ENCODE measurements at places on chromosomes 16 and 17.
A peak's percentile ranks its signal among the peaks of the same experiment; 100 is the strongest.

- no peak for DNase-seq
Measured at GRCh38 chr16:17278988-17279387, 191.8 kb downstream of the XYLT1 start.

- no peak for DNase-seq
Measured at GRCh38 chr16:85123891-85124635, 11.8 kb upstream of the CIBAR2 start.

- no peak for DNase-seq
Measured at GRCh38 chr17:70674061-70674460, 504.7 kb downstream of the KCNJ2 start.

DNA sequence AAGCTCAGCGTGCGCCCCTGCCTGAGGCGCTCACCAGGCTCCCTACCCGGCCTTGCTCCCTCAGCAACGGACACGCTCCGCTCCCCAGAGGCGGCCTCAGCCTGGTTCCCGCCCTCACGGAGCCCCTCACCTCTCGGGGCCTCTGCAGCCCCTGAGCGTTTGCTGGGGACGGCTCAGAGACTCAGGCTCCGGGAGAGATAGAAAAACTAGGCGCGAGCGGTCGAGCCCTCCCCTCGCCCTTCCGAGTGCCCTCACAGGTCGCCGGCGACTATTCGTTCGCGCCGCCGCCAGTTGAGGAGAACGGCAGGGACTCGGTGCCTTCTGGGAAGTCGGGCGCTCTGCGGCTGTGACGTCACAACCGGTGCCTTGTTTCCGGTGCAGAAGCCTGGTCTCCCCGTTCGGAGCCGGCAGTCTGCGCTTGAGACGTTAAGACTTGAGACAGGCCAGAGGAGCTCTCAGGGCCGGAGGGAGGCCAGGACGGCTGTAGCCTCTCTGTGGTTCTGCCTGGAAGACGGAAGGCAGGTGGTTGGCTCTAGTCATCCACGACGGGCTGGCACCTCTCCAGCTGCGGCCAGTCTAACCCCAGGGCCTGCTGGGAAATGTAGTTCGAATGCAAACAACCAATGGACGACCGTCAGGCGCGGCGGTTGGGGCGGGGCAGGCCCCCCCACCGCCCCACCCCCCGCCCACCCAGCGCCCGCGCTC, at the start of gene ZNF200:
ZNF200 (minus strand) TSS at position 302 of the 705 bp plus-strand sequence. CDS start 1,403 bp downstream, outside the sequence.
- DNase-seq: peak; percentile 81

DNA sequence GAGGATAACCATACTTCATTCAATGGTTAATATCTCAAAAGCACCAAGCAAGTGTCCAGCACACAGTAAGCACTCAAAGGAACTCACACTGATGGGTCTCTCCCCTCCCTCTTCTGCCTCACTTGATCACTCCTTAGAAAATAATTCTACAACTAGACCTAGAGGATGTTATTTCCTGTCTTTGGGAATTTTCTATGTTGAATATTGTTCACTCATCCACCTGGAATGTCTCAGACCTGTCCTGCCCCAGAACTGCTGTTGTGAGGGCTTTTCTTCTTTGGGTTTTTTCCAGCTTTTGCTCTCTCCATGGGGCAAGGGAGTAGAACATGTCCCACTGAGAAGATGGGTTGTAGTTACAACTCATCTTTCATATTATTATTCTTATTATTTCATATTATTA, 25.3 kb downstream of the NXPH3 start:
- no peak for DNase-seq

DNA sequence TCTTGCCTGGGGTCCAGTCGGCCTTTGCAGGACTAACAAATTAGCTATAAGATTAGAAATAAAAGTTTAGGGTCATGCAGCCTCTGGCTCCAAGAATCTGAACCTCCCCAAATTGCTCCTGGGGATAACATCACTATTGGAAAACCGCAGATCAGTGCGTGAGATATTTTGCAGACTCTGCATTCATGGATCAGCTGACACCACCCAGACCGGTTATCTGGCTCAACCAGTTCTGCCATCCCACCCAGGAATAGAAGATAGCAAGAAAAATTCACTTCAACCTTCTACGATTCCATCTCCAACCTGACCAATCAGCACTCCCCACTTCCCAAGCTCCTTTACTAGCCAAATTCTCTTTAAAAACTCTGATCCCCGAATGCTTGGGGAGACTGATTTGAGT, 4.3 kb upstream of the PGS1 start:
- no peak for DNase-seq

DNA sequence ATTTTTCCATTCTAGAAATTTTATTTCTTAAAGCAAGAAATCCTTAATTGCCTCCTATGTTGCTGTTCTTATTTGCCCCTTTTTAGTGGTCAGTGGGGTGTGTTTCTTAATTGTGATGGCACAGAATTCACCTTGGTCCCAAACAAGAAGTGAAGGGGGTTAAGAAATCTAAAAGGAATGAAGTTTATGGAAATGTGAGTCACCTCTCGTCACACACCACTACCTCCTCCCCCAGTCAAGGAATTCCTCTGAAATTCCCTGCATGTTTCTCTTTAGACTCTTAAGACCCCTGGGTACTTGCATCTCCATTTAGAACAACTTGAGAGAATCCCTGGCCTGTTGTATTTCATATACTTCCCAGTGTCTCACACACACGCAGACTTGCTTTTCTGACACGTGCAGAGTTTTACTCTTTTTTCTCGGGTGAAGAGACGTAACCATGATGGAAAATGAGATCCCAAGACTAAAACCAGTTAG, 247.4 kb downstream of the PRKCA start:
- DNase-seq: no peak

GRCh38 chr17:20930081-20930760, 112.6 kb downstream of the USP22 start:
- no peak for DNase-seq

- DNase-seq: no peak
Measured at GRCh38 chr16:20814784-20815183, 8.5 kb downstream of the REXO5 start.

GRCh38 chr17:18184143-18185031, 759 bp downstream of the ALKBH5 start:
- DNase-seq: peak; percentile 57

- DNase-seq: no peak
Measured at GRCh38 chr16:10517868-10518267, 62.5 kb downstream of the EMP2 start.

GRCh38 chr17:40168262-40168832, 8.9 kb upstream of the RAPGEFL1 start:
- DNase-seq: no peak

- DNase-seq: no peak
Measured at GRCh38 chr17:45311401-45311759, 5.4 kb downstream of the MAP3K14 start.

DNA sequence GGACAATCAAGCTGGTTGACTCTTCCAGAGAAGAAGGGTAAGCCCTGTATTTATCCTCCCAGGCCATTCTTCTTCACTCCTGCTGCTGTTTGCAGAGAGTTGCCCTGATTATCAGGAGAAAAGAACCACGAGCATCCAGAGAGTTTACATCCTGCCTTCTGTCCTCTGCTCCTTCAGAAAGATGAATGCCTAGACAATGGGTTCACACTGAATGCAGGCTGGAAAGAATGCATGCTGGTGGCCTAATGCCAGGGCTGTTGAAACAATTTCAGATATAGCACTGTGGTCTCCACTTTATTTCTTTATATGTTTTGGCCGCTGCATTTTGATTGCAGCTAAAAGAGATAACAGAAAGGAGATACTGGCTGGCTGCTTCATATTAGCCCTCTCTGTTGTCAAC, 21.2 kb upstream of the HAS3 start:
- DNase-seq: no peak

DNA sequence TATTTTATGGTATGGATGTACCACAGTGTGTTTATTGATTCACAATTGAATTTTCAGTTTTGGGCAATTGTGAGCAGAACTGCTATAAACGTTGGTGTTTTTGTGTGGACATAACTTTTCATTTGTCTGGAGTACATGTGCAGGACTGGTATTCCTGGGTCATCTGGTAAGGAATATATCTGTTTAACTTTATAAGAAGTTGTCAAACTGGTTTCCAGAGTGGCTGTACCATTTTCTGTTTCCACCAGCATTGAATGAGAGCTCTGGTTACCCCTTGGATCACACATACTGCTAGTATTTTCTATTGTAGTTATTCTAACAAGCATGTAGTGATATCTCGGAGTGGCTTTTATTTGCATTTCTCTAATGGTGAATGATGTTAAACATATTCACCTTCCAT, 24.3 kb downstream of the TMEM238L start:
- no peak for DNase-seq

DNA sequence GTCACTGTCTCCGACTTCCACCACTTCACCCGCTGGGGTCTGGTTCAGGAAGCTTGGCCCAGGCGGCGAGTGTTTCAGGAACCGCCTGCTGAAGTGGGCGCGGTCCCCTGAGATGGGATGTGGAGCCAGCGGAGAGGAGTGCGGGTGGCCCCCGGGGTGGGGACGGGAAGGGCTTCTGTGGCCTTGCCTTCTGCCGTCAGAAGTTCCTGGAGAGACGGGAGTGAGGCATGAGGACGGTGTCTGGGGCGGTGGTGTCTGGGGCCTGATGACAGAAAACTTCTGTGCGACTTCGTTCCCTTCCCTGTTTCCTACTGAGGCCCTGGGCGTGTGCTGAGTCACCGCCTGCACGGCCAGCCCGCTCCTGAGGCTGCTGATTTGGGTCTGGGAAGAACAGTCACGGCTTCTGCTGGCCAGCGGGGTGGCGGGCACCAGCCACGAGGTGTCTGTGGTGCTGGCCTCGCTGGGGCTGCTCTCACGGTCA, 12.3 kb upstream of the NLRC3 start:
- no peak for DNase-seq

DNA sequence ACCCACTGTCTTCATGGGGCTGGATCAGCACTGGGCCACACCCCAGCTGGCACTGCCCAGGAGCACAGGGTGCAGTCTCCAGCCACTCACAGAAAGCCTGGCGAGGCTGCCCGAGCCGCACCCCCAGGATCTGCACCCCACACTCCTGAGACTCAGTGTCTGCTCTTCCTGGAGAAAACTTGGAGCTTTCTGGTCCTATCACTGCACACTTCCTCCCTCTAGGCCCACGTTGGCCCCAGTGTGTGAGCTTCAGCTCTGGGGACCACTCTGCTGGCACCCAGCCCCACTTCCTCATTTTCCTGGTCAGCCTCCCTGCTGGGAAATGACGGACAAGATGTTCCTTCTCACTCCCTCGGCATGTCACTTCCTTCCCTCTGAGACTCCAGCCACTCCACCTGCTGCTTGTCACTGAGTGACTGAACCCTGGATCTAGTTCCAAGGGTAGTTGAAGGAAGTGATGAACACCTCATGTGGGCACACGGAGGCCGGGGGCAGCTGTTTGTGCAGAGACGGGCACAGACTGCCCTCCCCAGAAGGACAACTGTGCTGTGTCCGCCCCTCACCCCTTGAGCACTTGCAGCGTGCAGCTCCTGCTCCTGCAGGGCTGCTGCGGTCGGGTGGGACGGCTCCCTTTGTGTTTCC, 29.0 kb downstream of the ZC3H18 start:
- no peak for DNase-seq

- DNase-seq: no peak
Measured at GRCh38 chr16:53822936-53823529, 119.1 kb downstream of the FTO start.

DNA sequence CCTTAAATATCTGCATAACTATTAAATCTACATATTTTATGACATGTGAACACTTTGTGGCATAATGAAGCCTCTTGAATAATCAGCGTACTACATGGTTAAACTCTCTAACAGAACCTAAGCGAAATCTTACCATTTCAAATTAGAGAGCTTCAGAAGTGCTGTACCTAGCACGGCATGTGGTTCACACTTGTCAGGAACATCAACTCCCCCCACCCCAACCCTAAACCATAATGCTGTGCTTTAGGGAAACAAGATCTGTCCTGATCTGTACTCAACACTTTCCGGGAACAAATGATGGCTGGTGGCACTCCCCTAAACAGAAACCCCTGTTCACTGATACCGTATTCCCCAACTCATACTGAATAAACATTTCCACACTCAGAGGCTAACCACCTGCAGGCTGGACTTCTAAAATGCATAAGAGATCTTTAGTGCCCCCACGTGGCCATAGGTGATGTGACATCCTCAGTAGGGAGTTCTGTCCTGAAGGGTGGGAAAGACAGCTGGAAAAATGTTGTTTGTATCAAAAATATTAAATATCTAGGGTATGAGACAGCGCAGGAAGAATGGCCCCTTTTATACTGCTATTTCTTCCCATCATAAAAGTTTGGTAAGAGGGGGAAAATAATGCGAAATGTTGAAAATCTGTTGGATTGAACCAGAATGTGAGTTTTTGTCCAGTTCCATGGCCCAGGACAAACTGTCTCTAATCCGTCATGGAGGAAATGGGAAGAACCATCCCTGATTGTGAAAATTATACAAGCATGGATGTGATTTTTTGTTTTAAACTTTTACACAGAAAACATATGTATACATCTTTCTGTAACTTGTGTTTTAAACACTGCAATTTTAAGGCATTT, 88.6 kb downstream of the USP31 start:
- DNase-seq: peak; percentile 26

- DNase-seq: no peak
Measured at GRCh38 chr17:43809121-43809520, 23.8 kb downstream of the MPP3 start.

DNA sequence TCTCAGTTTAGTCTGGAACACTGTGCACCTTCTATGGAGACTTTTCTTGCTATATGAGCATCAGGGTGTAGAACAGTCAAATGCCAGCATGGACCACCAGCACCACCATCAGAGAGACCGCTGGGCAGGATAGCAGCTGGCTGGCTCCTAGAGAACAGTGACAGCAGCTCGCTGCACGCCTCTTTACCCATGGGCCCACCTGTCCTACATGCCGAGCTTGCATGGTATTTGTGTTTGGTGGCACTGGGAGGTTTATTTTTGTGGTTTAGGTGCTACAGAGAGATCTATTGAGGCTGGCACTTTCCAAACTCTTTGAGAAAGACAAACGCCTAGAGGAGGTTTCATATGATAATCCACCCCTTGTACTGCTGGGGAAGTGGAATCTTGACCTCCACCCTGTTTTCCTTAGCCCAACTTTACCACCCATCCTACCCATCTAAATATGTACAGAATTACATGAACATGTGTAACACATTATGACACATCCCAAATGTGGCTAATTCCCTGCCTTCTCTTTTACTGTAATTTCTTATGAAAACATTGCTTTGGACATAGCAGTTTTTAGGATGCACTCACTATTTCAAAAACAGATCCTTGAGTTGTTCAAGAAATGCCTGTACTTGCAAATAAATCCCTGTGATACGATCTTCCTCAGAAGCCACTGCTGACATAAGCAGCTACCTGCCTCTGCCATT, 46.3 kb downstream of the COG7 start:
- DNase-seq: no peak

DNA sequence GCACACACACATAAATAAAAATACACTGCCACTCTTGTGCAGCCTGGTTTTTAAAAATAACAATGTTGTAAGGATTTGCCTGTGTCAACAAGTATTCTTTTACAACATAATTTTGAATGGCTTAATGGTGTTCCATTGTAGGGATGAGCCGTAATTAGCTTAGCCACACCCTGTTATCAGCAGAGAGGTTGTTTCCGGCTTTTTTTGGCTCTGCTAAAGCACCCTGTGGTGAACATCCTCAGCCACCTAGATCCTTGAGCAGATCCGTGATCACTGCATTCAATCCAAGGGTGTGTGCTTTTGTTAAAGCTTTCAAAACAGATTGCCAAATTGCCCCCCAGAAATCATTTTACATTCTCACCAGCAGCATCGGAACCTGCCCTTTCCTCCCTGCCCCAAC, 7.0 kb downstream of the KATNB1 start:
- no peak for DNase-seq

- no peak for DNase-seq
Measured at GRCh38 chr16:69112285-69113129, 7.1 kb downstream of the HAS3 start.
